Islet precursor cell (in vitro differentiated cells): ENCODE measurements at places on chromosomes 1 and 21.

DNA sequence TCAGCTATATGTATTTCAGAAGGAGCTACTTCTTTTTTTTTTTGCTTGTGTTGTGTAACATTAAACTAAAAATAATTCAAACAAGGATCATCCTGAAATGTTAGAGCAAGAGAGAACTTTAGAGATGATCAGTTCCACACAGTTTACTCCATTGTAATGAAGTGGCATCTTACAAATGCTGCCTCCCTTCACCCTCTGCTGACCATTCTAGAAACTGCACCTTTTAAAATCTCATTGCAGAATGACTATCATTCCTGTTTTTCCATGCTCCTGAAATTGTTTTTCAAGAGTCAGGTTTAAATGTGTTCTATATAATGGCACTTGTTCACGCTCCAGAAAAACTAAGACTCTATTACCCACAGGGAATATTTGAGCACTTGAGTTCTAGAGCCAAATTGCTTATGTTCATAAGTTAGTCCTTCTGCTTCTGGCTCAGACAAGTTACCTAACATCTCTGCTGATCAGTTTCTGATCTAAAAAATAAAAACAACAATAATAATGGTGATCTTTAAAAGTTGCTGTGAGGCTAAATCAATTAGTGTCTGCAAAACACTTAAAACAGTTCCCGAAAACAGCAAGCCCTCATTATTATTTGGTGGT lies 21.5 kb upstream of the SLC44A5 start:
- DNase-seq: no peak

GRCh38 chr1:203754455-203754864 lies 10.5 kb upstream of the LAX1 start:
- no peak for DNase-seq

DNA sequence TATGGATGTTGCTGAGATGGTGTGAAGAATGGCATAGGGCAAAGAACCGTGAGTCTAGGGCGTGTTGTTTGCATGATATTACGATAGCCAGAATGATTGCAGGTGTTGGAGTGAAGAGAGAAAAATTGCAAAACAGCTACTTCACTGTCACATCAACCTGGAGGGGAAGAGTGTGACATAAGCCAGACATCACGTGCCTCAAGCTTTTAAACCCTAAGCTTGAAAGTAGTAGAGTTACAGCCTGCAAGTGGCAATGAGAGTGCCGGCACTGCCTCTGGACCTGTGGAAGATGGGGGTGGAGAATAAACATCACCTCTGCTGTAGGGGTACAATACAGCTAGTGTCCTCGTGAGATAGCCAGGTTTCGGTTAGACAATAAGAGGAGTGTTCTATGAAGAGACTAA lies 11.1 kb downstream of the EEIG2 start:
- peak; percentile 71 for DNase-seq

DNA sequence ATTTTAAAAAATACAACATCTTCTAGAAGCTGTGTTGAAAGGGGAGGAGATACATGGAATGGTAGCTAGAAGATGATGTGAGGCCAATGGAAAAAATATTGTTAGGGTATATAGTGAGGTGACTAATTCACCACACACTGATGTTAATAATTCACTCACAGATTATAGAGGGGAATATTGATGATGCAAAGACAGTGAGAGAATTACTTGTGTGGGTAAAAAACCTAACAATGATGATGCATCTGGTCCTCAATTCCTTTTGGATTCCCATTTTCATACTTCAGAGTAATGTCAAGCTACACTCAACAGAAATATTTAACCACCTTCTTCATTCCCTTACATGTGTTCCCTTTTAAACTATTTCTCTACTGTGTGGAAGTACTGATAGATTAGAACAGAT lies 169.5 kb upstream of the DPYD start:
- no peak for DNase-seq

- no peak for DNase-seq
Measured at GRCh38 chr1:226076378-226076777, 13.9 kb downstream of the H3-3A start.

DNA sequence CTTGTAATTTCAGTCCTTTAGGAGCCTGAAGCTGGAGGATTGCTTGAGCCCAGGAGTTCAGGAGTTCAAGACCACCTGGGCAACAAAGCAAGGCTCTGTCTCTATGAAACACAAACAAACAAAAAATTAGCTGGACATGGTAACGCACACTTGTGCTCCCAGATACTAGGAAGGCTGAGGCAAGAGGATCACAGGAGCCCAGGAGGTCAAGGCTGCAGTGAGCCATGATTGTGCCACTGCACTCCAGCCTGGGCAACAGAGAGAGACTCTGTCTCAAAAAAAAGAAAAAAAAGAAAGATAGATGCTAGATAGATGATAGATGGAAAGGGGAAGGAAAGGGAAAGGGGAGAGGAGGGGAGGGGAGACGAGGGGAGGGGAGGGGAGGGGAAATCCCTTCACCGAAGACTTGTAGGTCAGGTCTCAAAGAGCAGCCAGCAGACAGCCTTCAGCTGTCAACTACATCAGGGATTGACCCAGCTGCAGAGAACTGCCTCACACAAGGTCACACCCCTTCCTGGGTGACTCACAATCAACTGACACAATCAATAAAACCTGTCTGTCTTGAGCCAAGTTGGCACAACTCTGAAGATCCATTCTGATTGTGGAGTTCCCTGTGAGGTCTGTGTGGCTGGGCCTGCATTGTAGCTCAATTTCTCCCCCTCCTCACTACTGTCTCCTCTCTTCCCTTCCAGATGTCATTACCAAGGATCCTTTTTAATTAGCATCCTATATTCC lies 200.6 kb downstream of the RGS7 start:
- DNase-seq: peak; percentile 59

DNA sequence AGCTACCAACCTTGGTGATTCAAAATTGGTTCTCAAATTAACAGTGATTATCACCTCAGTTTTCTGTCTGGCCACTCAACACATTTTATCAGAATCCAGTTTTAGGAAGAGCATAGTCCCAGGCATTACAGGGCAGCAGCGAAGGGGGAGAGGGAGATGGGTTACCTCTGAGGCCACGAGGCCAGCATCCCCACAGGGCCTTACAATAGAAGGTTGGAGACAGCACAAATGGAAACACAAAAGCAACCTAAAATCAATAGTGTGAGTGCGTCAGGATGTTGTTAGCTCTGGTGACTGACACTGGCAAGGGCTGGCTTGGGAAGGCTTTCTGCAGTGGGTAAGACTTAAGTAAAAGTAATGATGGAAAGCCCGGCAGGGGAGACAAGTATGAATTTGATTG lies 79.5 kb downstream of the JAK1 start:
- DNase-seq: no peak
